Small intestine (tissue), 16 donors: ENCODE measurements at places on chromosomes 12 and 14. TPM values are rescaled to one million over a fixed set of nuclear protein-coding genes. Genes with fewer than 3 reads are reported as not detected.
A peak's percentile ranks its signal among the peaks of the same experiment; 100 is the strongest.

GRCh38 chr12:71134405-71134804 is 23.4 kb downstream of the TSPAN8 start:
- H3K4me3 ChIP-seq: no peak overlapping the region
- H3K4me1 ChIP-seq: peaks cover 14% of the 10 kb centered on the region
- H3K27me3 ChIP-seq: no peaks in the 10 kb centered on the region
- H3K27ac ChIP-seq: no peak overlapping the region

GRCh38 chr14:75748336-75748735 is 87.3 kb downstream of the TTLL5 start:
- H3K4me3 ChIP-seq: no peak overlapping the region
- no peaks in the 10 kb centered on the region for H3K4me1 ChIP-seq
- H3K36me3 ChIP-seq: peaks cover 9% of the 10 kb centered on the region
- no peak for DNase-seq
- H3K27me3 ChIP-seq: no peaks in the 10 kb centered on the region

GRCh38 chr14:93928184-93929047 is 1.3 kb downstream of the FAM181A start:
- no peak overlapping the region for H3K27ac ChIP-seq
- H3K4me3 ChIP-seq: no peak overlapping the region
- no peaks in the 10 kb centered on the region for H3K36me3 ChIP-seq
- H3K4me1 ChIP-seq: no peaks in the 10 kb centered on the region

DNA sequence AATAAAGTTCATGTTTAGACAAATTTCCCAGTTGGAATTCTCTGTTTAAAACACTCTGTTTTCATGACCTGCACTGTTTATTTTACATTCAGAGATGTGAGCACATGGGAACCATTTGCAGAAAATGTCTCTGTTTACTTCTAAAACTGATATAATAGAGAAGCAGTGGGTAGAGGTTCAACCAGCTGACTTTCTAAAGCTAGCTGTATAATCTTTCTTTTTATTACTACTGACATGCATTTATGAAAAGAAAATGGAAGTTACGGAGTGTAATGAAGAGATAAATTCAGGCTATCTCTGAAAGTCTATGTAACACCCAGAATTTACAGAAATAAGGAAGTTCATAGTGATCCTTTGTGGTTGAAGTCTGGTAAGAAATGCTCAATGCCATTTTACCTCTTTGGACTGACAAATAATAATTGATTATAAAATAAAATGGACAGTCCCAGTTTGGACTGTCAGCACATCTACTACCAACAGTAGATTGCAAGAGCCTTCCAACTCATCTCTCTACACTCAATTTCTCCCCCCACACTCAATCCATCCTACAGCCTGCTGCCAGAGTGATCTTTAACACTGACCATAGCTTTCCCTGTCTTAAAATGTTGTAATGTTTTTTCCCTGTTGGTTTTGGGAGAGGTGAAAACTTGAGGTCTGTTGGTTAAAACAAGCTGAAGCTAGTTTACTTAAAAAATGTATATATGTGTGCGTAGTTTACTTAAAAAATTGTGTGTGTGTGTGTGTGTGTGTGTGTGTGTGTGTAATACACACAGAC is 137.4 kb downstream of the AEBP2 start:
- no peak overlapping the region for H3K4me3 ChIP-seq
- no peaks in the 10 kb centered on the region for H3K27me3 ChIP-seq
- no peak overlapping the region for H3K27ac ChIP-seq
- H3K36me3 ChIP-seq: no peaks in the 10 kb centered on the region

DNA sequence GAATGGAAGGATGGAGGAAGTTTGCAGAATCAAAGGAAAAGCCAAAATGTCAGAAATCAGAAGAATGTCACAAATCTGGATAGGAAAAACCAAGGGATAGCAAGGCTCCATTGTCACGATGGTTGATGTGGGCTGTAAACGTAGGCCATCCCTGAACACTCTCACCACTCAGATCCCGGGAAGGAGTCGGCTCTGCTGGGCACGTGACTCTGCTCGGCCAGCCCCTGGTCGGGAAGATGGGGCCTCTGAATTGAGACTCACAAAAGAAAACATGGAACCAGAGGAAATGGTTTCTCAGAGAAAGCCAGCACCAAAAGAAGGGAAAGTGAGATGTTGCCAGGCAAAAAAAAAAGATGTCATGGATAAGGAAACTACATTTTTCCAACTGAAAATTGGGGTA is 26.2 kb downstream of the TCP11L2 start:
- DNase-seq: no peak
- H3K4me1 ChIP-seq: no peaks in the 10 kb centered on the region
- H3K4me3 ChIP-seq: no peak overlapping the region
- no peaks in the 10 kb centered on the region for H3K27me3 ChIP-seq

TMEM106C gene
- 211 TPM for polyA plus RNA-seq

GRCh38 chr14:24144451-24144850 is 2.0 kb downstream of the PSME2 start:
- H3K4me1 ChIP-seq: peaks cover 10% of the 10 kb centered on the region
- no peak for DNase-seq
- no peak overlapping the region for H3K4me3 ChIP-seq

DNA sequence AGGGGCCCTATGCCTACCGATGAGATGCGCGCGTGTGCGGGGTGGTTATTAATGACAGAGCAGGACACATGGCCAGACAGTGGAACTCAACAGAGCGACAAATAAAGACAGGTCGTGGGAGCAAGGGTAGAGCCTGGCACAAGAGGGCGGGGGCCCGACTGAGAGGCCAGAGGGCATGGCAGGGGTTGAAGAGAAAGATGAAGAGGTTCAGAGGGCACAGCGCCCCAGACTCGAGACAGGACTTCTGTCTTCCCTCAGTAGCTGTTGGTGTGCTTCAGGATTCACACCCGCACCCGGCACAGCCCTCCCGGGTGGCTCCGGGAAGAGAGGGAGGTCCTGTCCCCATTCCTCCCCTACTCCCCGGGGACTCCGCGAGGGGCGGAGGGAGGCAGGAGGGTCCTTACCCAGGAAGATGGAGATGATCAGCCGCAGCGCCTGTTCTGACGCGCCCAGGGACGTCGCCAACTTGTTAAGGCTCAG is 366 bp downstream of the LPCAT3 start:
- H3K4me1 ChIP-seq: peaks cover 8% of the 10 kb centered on the region
- H3K36me3 ChIP-seq: peaks cover 6% of the 10 kb centered on the region
- peak overlapping the region; percentile 74 for H3K27ac ChIP-seq

DNA sequence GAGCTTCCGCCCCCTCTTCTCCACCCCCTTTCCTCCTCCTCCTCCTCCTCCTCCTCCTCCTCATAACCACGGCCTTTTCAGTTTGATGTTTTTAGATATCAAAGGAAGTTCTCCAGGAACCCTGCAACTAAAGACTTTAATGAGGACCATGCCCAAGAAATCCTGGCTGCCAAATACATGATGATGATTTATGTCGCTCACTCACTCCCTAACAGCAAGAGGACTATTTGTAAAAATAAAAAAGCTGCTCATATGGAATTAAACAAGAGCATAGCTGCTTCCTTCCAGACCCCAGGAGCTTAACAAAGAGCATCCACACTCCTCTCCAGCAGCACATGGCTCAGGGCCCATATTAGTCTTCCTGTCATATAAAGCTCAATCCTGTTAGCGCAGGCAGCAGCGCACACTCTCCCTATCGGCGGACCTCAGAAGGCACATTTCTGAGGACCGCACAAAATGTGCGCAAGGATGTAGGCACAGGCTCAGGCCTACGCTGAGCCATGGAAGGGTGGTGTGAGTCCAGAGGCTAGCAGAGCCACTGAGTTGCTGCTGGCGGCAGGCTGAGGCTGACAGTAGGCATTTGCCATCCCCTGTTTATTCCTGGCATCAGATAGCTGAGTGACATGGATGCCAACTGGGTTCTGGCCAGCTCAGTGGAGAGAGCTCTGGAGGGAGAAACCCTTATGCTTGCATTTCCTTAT is 232.8 kb downstream of the MSRB3 start:
- peaks cover 2% of the 10 kb centered on the region for H3K27me3 ChIP-seq
- DNase-seq: no peak
- no peak overlapping the region for H3K27ac ChIP-seq
- no peaks in the 10 kb centered on the region for H3K36me3 ChIP-seq

- H3K36me3 ChIP-seq: peaks cover 20% of the 10 kb centered on the region
- peak overlapping the region; percentile 100 for H3K27ac ChIP-seq
- peak; percentile 85 for DNase-seq
- no peaks in the 10 kb centered on the region for H3K27me3 ChIP-seq
Measured at GRCh38 chr12:56158926-56159461, 835 bp downstream of the MYL6 start.

IFNG-AS1 gene
- polyA plus RNA-seq: not detected

GRCh38 chr12:59833408-59833807 is 237.6 kb downstream of the SLC16A7 start:
- H3K27me3 ChIP-seq: no peaks in the 10 kb centered on the region
- no peaks in the 10 kb centered on the region for H3K36me3 ChIP-seq
- no peak for DNase-seq
- no peak overlapping the region for H3K27ac ChIP-seq
- H3K4me1 ChIP-seq: no peaks in the 10 kb centered on the region

DNA sequence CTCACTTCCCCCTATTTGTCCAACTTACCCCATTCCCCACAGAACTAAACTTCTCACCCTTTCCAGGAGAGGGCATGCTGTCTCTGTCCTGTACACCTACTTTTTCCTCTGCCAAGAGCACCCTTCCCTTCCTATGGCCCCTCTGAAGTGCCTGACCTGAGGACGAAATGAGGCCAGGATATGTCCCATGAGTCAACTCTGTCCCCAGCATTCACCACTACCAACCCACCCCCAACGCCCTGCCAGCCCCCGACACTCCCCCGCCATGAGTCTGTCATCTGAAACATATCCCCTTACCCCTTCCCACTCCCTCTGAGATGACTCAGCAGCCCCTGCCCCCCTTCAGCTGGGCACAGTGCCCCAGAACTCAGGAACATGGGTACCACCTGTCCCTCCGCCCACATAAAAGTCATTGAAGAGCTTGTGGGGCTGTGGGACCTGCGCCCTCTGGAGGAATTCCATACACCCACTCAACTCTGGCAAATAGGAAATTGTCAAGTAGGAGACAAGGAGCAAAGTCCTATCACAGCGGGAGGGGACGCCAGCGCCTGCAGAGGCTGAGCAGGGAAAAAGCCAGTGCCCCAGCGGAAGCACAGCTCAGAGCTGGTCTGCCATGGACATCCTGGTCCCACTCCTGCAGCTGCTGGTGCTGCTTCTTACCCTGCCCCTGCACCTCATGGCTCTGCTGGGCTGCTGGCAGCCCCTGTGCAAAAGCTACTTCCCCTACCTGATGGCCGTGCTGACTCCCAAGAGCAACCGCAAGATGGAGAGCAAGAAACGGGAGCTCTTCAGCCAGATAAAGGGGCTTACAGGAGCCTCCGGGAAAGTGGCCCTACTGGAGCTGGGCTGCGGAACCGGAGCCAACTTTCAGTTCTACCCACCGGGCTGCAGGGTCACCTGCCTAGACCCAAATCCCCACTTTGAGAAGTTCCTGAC is 26.3 kb downstream of the ITGA7 start:
- peak; percentile 95 for DNase-seq
- peaks cover 25% of the 10 kb centered on the region for H3K36me3 ChIP-seq
- H3K27me3 ChIP-seq: no peaks in the 10 kb centered on the region
- no peak overlapping the region for H3K4me3 ChIP-seq

KRT2 gene
- not detected for polyA plus RNA-seq

DNA sequence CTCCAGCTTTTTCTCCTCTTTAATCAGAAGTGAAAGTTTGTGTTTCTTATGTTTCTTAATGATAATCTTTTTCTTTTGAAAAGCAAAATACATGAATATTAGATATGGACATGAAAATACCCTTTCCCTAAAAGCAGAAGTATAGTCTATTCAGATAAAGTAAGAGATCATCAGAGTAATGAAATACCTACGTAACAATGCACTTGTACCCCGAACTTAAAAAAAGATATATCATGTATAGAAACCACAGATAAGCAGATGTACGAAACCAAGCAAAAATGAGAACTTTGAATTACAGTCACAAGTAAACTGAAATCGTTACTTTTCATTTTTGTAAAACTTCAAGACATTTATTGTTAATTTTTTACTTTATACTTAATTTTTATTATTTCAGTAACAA is 1.5 kb upstream of the GPR65 start:
- H3K36me3 ChIP-seq: no peaks in the 10 kb centered on the region
- peaks cover 4% of the 10 kb centered on the region for H3K4me1 ChIP-seq

DNA sequence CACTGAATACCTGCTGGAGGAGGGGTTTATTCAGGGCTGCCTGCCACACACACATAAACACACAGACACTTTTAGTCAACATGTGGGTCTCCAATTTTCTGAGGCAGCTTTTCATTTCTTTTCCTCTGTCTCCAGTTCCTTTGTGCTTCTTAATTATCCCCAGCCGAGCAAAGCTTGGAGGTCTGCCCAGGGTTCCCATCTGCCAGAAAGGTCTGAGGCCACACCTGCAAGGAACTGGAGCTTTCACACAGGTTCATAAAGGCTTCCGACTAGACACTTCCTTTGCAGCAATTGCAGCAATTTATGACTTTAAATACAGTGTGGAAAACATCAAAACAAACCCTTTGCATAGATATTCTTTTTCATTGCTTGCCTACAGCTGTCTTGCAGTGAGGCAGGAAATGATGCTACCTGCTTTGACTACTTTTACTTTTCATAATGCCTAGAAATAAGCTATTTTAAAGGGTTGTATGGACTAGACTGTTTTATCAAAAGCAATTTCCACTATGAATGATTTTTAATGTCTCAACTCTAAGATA is 1318.9 kb downstream of the AACS start:
- no peak overlapping the region for H3K4me3 ChIP-seq
- H3K36me3 ChIP-seq: no peaks in the 10 kb centered on the region
- no peaks in the 10 kb centered on the region for H3K4me1 ChIP-seq
- DNase-seq: no peak
- no peak overlapping the region for H3K27ac ChIP-seq

DNA sequence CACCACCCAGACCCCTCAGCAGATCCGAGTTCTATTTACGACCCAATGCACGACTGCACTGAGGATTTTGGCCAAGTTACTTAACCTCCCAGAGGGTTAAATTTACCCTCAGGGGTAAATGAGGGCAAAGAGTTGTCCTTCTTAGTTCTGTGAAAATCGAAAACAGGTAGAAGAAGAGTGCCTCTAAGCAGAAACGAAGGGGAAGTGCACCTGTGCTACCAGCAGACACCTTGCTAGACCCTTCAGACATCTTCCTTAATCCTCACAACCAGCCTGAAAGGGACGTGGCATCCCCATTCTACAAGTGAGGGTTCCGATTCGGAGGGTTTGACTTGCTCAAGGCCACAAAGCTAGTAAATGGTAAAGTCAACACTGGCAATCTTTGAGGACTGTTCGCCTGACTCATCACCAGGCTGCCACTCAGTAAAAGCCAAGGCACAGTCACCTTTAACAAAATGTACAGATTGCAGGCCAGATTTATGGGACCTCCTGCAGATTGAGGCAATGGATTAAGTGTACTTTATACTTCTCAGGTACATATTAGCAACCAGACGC is 1.6 kb downstream of the GSG1 start:
- no peaks in the 10 kb centered on the region for H3K36me3 ChIP-seq
- peak overlapping the region; percentile 38 for H3K27ac ChIP-seq
- peak overlapping the region; percentile 48 for H3K4me3 ChIP-seq
- H3K27me3 ChIP-seq: no peaks in the 10 kb centered on the region
- H3K4me1 ChIP-seq: peaks cover 20% of the 10 kb centered on the region

DNA sequence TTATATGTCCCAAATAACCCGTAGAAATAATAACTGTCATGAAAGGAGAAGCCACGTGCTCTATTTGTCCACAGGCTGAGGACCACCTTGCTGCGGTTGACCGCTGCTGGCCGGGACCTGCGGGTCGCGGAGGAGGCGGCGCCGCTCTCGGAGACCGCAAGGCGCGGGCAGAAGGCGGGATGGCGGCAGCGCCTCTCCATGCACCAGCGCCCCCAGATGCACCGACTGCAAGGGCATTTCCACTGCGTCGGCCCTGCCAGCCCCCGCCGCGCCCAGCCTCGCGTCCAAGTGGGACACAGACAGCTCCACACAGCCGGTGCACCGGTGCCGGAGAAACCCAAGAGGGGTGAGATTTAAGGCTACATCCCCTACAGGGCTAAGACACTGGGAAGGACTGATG is 21.0 kb downstream of the RPGRIP1 start:
- no peaks in the 10 kb centered on the region for H3K27me3 ChIP-seq
- no peaks in the 10 kb centered on the region for H3K36me3 ChIP-seq
- H3K4me3 ChIP-seq: no peak overlapping the region
- H3K27ac ChIP-seq: no peak overlapping the region
- H3K4me1 ChIP-seq: no peaks in the 10 kb centered on the region
- no peak for DNase-seq
